ENCODE measurements at places on chromosomes 7 and 10.

- no peak for DNase-seq
Observed at GRCh38 chr7:30048582-30048981, 20.4 kb downstream of the PLEKHA8 start.

DNA sequence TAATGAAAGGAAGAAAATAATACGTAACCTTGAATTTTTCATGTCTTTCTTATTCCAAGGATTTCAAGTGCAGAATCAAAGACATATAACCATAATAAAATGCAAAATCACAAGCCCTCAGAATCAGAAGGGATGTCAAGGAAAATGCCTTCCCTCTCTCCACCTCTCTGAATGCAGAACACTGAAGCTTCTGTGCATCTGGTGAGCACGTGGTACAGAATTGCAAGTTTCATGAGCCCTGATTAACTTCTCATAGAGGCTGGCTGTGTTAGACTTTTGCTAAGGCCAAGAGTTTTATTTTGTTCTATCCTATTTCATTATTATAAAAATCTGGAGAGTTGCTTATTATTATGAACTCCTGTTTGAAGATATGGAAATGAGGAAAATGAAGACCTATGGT lies 533.7 kb upstream of the POM121L12 start:
- no peak for DNase-seq

GRCh38 chr7:71173955-71174354 lies 42.0 kb downstream of the GALNT17 start:
- DNase-seq, result no peak

DNA sequence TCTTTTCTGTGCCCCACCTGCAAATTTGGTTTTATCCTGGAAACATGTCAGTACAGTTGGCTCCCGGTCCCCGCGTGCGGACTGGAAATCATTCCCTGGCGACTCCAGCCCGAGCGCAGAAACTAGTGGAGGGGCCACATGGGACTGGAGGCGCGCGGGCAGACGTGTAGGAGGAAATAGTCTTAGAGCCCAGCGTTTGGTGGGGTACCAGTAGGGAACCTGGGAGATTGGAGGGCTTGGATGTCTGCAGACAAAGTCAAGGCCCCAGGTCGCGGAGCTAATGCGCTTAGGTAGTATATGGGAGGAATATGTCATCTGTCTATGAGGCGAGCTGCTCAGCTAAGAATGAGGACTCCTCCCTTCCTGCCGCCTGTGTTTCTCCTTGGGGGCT lies 1.3 kb downstream of the GALNT17 start:
- DNase-seq, result no peak

DNA sequence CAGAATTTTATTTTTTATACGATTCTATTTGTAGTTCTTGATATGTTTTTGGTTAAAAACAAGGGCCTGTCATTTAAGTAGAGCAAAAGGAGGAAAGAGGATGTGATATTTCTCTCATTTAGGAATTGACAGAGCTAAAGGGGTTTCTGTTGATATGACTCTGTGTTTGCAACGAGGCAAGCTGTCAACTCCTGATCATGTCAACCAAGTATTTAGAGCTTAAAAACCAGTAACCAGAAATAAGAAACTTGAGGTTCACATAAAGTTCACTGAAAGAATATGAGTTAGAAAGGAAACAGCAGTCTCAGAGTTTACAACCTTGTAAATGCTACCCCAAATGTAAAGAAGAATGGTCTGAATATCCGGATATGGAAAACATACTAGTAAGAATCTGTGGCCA lies 434.2 kb downstream of the PARD3 start:
- no peak for DNase-seq

DNA sequence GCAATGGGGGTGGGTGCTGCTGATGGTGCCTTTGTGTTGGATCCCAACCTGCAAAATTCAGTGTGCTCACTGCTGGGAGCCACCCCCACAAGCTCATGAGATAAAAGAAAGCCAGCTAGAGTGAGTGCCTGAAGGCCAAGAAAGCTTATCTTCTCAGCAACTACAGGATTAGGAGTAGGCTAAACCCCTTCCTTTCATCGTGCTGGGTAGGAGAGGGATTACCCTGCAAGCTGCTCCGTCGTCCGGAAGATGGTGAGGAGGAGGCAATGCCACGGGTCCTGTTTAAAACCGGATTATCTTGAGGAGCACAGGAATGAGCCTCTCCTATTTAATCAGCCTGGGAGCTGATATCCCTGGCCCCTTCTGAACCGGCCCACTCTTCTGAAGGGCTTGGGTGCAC lies 258.0 kb downstream of the GALNT17 start:
- DNase-seq, result no peak

DNA sequence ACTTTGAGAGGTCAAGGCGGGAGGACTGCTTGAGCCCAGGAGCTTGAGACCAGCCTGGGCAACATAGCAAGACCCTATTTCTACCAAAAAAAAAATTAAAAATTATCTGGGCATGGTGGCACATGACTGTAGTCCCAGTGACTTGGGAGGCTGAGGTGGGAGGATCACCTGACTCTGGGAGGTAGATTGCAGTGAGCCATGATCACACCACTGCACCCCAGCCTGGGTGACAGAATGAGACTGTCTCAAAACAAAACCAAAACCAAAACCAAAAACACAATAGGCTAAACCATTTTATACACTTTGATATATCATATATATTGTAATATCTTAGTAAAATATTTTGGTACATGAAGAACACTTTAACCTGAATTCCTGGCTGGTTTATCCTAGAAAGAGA lies 101.6 kb downstream of the RAPGEF5 start:
- DNase-seq, result no peak

GRCh38 chr7:101527844-101528667 lies 101.0 kb downstream of the MYL10 start:
- DNase-seq, result peak; percentile 53

DNA sequence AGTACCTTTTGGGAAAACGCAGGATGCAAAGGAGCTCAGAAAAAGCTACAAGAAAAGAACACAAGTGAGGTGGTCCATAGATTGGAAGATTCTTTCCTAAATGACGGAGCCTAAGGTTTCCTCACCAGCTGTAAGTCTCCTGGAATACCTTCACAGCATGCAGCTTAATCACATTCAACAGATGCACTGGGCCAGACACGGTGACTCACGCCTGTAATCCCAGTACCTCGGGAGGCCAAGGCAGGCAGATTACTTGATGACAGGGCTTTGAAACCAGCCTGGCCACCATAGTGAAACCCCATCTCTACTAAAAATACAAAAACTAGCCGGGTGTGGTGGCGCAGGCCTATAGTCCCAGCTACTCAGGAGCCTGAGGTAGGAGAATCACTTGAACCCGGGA lies 228.7 kb downstream of the FRMD4A start:
- DNase-seq, result no peak

DNA sequence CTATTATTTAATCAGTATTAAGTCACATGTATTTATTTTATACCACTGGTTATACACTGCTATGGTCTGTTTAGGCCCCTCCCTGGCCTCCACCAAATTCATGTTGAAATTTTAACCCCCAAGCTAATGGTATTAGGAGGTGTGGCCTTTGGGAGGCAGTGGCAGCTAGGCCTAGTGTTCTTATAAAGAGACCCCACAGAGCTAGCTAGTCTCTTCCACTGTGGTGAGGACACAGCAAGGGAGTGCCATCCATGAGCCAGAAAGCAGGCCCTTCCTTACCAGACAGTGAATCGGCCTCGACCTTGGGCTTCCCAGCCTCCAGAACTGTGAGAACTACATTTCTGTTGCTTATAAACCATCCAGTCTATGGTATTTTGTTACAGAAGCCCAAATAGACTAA lies 28.7 kb downstream of the RBM48 start:
- DNase-seq, result no peak

DNA sequence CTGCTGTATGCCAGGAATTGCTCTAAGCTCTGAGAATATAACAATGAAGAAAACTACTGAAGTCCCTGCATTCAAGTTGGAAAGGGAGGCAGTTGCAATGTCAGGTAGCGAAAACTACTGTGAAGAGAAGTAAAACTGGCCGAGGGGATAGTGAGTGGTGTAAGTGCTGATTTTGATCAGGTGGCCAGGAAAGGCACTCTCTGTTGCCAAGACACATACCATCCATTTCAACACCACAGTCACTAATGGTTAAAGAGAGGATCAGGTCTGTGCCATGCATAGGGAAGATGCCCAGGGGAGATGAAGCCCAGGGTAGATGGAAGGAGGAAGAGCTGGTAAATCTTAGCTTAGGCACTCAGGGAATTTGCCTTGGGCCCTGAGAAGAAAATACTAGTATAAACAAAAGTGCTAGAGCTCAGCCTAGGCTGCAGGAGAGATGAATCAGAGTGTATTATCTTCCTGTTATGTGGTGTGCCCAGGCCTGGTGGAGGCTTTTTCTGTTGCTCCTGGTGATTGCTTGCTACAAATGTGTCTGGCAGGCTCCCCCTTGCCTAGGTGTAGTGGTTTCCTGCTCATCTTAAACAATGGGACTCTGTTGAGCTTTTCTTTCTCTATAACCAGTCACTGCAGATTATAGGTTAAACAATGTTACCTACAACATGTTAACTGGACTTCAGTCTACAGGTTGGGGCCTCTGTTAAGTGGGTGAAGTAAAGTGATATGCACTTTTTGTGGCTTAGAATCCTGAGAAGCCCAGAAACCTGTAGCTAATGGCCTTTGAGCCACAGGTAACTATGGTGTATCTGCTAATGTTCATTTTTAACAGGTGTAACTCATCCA lies 125.5 kb downstream of the LRRC4 start:
- DNase-seq, result no peak

Measured in putamen (tissue), 1 donor.